ENCODE measurements at places on chromosomes 16 and 17. TPM values are rescaled to one million over a fixed set of nuclear protein-coding genes. Genes with fewer than 3 reads are reported as not detected.

DNA sequence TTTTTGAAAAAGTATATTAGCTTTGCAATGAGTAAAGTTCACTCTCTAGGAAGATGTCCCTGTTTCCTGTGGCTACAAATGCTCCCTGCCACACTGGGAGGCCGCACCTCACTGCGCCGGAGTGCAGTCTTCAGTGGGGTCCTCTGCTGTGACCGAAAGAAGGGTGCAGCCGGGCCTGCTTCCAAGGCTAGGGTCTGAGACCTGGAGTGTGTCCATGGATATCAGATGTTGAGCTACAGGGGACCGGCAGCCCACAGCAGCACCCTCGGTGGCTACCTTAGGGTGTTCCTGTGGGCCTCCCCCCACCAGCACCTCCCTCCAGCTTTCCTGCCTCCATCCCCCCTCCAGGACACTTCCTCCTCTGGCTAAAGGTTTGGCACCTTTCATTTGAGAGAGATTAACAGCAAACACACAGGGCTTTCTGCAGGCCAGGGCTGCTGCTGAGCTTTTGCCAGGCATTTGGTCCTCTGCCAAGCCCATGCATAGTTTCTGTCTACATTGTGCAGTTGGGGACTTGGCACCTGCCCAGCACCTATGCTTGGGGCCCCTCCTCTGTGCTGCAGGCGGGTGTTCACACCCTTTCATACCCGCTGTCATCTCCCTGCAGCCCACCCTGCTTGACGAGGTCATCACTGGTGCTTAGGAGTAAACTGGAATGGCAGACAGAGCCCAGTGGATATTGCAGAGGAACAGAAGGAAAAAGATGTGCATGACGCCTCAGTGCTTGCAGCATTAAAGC lies 33.8 kb upstream of the CRISPLD2 start:
- no peaks in the 10 kb centered on the region for H3K36me3 ChIP-seq
- H3K27me3 ChIP-seq: no peaks in the 10 kb centered on the region
- no peak for DNase-seq
- no peaks in the 10 kb centered on the region for H3K4me1 ChIP-seq
- no peak overlapping the region for H3K4me3 ChIP-seq

- H3K36me3 ChIP-seq: no peaks in the 10 kb centered on the region
- no peak for DNase-seq
- no peaks in the 10 kb centered on the region for H3K4me1 ChIP-seq
- no peak overlapping the region for H3K4me3 ChIP-seq
Measured at GRCh38 chr17:72357764-72358365, 237.0 kb downstream of the SOX9 start.

DNA sequence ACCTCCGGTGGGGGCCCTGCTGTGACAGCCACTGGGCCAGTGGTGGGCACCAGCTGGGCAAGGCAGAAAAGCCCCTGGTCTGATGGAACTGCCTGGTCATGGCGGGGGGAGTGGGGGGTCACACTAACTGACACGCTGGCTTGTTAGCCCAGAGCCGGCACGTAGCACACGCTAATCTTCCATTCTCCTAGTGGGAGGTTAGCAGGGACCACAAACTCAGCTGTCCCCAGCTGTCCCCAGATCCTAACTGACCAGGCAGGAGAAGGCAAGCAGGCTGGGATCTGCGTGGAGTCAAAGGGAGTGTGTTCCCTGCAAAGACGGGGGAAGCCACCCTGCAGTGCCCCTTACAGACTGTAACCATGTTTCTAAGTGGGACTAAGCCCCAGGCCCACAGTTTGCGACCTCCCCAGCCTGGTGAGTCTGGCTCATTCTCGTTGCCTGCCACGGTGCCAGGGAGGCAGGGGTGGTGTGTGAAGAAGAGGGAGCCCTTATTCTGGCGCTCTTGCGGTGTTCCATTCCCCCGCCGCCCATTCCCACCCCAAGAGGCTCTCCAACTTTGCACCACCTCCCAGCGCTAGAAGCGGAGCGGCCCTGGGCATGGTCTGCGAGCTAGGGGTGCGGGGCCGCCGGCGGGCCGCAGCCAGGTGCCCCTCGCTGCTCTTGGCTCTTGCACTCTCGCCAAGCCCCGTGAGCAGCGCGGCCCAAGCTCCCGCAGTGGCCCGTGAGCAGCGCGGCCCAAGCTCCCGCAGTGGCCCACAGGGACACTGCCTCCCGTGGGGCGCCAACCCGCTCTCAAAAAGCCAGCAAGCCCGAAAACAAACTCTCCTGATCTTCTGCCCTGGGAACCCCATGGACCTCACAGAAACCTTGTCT lies 12.1 kb upstream of the ZNF423 start:
- no peaks in the 10 kb centered on the region for H3K36me3 ChIP-seq
- no peak for DNase-seq
- H3K27me3 ChIP-seq: no peaks in the 10 kb centered on the region

GRCh38 chr17:63991611-63992010 lies 6.5 kb upstream of the PRR29 start:
- peaks cover 3% of the 10 kb centered on the region for H3K27me3 ChIP-seq
- no peak for DNase-seq
- H3K27ac ChIP-seq: no peak overlapping the region
- no peak overlapping the region for H3K4me3 ChIP-seq
- no peaks in the 10 kb centered on the region for H3K36me3 ChIP-seq

GRCh38 chr16:29848420-29849297 lies 14.4 kb downstream of the CDIPT start:
- H3K4me1 ChIP-seq: no peaks in the 10 kb centered on the region
- no peak overlapping the region for H3K27ac ChIP-seq
- no peaks in the 10 kb centered on the region for H3K27me3 ChIP-seq
- peaks cover 3% of the 10 kb centered on the region for H3K36me3 ChIP-seq

DNA sequence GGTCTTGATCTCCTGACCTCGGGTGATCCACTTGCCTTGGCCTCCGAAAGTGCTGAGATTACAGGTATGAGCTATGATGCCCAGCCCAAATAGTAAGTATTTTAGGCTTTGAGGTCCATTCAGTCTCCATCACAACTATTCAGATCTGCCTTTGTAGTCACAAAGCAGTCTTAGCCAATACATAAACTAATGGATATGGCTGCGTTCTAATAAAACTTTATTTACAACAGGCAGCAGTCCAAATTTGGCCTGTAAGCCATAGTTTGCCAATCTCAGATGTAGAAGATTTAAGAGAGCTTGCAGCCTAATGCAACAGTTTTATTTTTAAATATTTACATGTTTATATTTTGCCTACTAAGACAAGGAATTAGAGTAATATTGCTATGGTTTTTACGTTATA lies 111.7 kb downstream of the YPEL2 start:
- H3K36me3 ChIP-seq: no peaks in the 10 kb centered on the region
- peaks cover 25% of the 10 kb centered on the region for H3K4me1 ChIP-seq
- H3K27me3 ChIP-seq: no peaks in the 10 kb centered on the region
- no peak for DNase-seq
- no peak overlapping the region for H3K27ac ChIP-seq
- H3K4me3 ChIP-seq: no peak overlapping the region

GRCh38 chr16:7651803-7652570 lies 319.3 kb downstream of the RBFOX1 start:
- H3K4me1 ChIP-seq: no peaks in the 10 kb centered on the region
- H3K36me3 ChIP-seq: no peaks in the 10 kb centered on the region
- no peaks in the 10 kb centered on the region for H3K27me3 ChIP-seq
- H3K4me3 ChIP-seq: no peak overlapping the region
- no peak for DNase-seq

DNA sequence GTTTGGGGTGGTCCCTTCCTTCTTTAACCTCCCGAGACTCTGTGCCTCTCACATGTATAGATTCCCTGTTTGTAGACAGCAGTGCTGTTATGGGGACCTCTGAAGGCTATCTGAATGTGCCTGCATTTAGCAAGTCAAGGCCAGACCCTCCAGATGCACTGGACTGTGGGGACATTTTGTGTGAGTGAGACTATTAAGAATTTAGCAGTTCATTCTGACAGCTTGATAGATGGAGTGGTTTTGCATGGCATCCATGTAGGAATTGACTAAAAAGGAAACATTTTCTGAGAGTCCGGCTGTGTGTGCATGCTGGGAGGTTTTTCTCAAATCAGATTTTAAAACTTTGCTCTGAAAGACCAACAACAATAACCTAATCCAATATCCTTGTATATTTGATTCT lies 226.3 kb downstream of the MSI2 start:
- no peak overlapping the region for H3K4me3 ChIP-seq
- peaks cover 40% of the 10 kb centered on the region for H3K4me1 ChIP-seq
- no peaks in the 10 kb centered on the region for H3K36me3 ChIP-seq
- H3K27me3 ChIP-seq: no peaks in the 10 kb centered on the region
- DNase-seq: no peak

GRCh38 chr17:55845385-55845784 lies 94.5 kb downstream of the PCTP start:
- no peaks in the 10 kb centered on the region for H3K27me3 ChIP-seq
- H3K27ac ChIP-seq: no peak overlapping the region
- H3K4me1 ChIP-seq: no peaks in the 10 kb centered on the region
- no peak overlapping the region for H3K4me3 ChIP-seq

DNA sequence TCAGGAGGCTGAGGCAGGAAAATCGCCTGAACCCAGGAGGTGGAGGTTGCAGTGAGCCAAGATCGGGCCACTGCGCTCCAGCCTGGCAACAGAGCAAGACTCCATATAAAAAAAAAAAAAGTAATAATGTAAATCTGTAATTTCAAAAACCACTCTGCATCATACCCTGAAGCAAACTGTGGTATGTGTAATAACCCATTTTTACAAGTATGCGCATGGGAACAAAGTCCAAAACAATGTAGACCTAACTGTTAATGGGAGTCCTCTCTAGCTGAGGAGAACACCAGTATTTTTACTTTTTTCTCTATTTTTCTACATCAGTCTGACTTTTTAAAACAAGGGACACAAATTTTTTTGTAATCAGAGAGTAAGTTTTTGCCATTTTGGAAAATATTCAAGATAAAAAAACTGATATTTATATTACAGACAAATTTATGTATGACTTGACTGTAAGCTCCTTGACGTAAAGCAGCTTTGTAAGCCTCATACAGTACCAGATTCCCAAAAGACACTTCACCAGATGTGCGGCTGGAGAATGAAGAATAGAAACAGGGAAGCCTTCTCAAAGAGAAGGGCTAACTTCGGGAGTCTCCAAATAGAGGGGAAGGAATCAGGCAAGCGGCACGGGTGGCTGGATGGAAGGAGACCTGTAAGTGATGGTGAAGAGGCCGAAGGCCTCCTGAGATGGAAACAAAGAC lies 25.7 kb downstream of the CMTM4 start:
- no peaks in the 10 kb centered on the region for H3K4me1 ChIP-seq
- H3K4me3 ChIP-seq: no peak overlapping the region
- no peak overlapping the region for H3K27ac ChIP-seq
- DNase-seq: no peak
- H3K36me3 ChIP-seq: no peaks in the 10 kb centered on the region

DNA sequence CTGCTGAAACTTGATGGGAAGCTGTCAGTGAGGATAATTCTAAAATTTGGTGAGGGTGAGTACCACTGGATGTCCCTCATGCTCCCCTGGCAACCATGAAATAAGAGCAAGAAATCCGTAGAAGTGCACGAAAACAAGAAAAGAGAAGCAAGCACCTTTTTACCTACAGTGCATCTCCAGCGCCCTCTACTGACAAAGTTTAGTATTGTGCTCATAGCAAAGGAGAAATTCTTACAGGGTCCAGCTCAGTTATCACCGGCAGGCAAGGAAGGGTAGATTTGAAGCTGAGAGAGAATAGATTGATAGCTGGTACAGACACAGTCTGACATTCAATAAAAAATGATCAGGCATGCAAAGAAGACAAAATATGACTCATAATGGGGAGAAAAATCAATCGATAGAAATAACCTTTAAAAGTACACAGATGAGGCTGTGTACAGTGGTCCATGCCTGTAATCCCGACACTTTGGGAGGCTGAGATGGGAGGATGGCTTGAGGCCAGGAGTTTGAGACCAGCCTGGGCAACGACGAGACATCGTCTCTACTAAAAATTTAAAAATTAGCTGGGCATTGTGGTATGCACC lies 28.3 kb upstream of the TEX2 start:
- no peak overlapping the region for H3K27ac ChIP-seq
- no peak overlapping the region for H3K4me3 ChIP-seq
- no peaks in the 10 kb centered on the region for H3K36me3 ChIP-seq
- no peak for DNase-seq
- no peaks in the 10 kb centered on the region for H3K27me3 ChIP-seq

GRCh38 chr17:81097943-81098308 lies 63.0 kb downstream of the BAIAP2 start:
- DNase-seq: no peak
- H3K27ac ChIP-seq: no peak overlapping the region
- peaks cover 11% of the 10 kb centered on the region for H3K4me1 ChIP-seq
- H3K36me3 ChIP-seq: no peaks in the 10 kb centered on the region

DNA sequence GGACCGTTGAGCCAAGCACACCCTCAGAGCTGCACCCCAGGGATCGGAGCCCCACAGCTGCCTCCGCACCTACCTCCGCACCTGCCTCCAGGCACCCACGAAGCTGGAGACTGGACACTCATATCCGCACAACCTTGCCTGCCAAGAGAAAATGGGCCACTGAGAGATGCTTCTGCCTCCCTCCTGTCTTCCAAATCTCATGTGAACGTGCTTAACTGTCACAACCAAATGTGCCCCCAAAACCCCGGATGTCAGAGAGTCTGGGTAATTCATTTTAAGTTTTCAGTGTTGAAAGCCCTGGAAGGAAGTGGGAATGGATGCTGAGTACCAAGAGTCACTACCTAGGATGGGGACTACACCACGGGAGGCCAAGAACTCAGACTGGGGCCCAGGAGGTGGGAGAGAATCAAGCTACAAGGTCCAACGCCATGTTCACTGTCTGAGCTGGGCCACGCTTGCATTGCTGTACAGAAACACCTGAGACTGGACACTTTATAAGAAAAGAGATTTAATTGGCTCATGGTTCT lies 49.5 kb upstream of the MEAK7 start:
- H3K36me3 ChIP-seq: no peaks in the 10 kb centered on the region
- DNase-seq: no peak
- no peak overlapping the region for H3K27ac ChIP-seq
- H3K4me3 ChIP-seq: no peak overlapping the region
- H3K27me3 ChIP-seq: no peaks in the 10 kb centered on the region
- H3K4me1 ChIP-seq: peaks cover 18% of the 10 kb centered on the region

DNA sequence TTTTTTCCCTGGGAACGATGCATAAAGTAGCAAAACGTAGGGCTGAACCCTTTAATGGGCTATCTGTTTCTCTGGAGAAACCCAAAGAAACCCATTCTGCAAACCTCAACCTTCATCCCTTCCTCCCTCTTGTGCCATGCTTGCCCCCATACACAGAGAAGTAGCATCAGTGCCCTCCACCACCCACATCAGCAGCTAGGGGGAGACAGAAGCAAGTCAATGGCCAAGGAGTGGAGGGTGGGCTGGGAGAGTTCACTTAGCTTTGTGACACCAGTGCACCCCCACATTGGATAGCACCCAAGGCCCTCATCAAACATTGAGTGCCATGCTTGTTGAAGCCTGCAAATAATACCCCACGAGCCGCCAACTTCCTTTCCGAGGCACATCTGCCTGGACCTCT lies 282.4 kb downstream of the ABCC12 start:
- no peaks in the 10 kb centered on the region for H3K36me3 ChIP-seq
- H3K27ac ChIP-seq: no peak overlapping the region
- no peaks in the 10 kb centered on the region for H3K4me1 ChIP-seq
- H3K27me3 ChIP-seq: no peaks in the 10 kb centered on the region

GRCh38 chr16:75460446-75460845 lies 4.0 kb downstream of the TMEM170A start:
- H3K27ac ChIP-seq: no peak overlapping the region
- peaks cover 6% of the 10 kb centered on the region for H3K4me1 ChIP-seq
- no peaks in the 10 kb centered on the region for H3K27me3 ChIP-seq
- H3K4me3 ChIP-seq: no peak overlapping the region

The EXOC3L1 gene
- total RNA-seq: not detected

The NOXO1 gene
- total RNA-seq: 0.26 TPM

The FOXC2 gene
- not detected for total RNA-seq

The OR2C1 gene
- total RNA-seq: not detected

The TEKT3 gene
- total RNA-seq: not detected

The CCDC154 gene
- total RNA-seq: 0.26 TPM

The NPIPB12 gene
- 32.4 TPM for total RNA-seq

The GNAO1 gene
- not detected for total RNA-seq

The KRTAP4-3 gene
- total RNA-seq: not detected

Data from GM12878 (cell line).